ENCODE measurements at places on chromosomes 16 and 17.
A peak's percentile ranks its signal among the peaks of the same experiment; 100 is the strongest.

- H3K27ac ChIP-seq, result no peak overlapping the region
- no peak overlapping the region for H3K4me3 ChIP-seq
Measured at GRCh38 chr16:79150151-79150550, 450.4 kb downstream of the MAF start.

- DNase-seq, result no peak
- H3K36me3 ChIP-seq, result no peaks in the 10 kb centered on the region
- no peaks in the 10 kb centered on the region for H3K4me1 ChIP-seq
- H3K27ac ChIP-seq, result no peak overlapping the region
- H3K4me3 ChIP-seq, result no peak overlapping the region
Measured at GRCh38 chr17:61847659-61848058, 15.7 kb downstream of the BRIP1 start.

DNA sequence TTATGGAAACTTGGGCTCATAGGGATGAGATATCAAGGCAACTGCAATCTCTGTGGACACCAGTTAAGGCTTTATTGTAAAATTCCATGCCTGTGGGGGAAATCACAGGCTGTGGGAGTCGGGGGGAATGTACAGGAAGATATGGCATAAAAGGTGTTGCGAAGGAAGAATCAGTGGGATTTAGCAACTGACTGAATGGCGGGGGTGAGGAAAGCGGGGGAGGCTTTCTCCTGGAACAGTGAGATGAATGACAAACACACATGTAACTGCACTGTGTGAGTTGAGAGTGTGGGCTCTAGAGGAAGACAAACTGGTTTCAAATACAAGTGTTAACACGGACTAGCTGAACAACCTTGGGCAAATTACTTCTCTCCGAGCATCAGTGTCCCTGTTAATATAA is 143.7 kb downstream of the PRKCB start:
- H3K27me3 ChIP-seq, result no peaks in the 10 kb centered on the region
- H3K36me3 ChIP-seq, result no peaks in the 10 kb centered on the region
- no peak for DNase-seq
- H3K27ac ChIP-seq, result no peak overlapping the region
- H3K4me1 ChIP-seq, result no peaks in the 10 kb centered on the region

DNA sequence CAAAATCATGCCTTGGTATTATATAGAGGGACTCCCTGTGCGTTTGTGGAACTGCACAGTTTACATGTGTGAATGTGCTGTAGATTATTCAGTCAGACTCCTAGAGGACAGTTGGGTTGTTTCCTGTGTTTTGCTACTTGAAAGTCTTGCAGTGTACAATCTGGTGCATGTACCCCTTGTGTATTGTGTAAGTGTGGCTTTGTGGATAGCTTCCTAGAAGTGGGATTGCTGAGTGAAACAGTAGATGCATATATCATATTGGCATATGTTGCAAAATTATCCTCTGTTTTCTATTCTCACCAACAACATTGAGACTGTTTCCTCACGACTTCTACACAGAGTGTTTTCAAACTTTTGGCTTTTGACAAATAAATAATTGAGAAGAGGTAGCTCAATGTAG is 263.7 kb downstream of the MAP2K6 start:
- no peaks in the 10 kb centered on the region for H3K4me1 ChIP-seq
- H3K36me3 ChIP-seq, result no peaks in the 10 kb centered on the region
- no peak overlapping the region for H3K27ac ChIP-seq
- DNase-seq, result no peak
- no peaks in the 10 kb centered on the region for H3K27me3 ChIP-seq

- no peak for DNase-seq
- no peak overlapping the region for H3K4me3 ChIP-seq
- no peaks in the 10 kb centered on the region for H3K27me3 ChIP-seq
- no peak overlapping the region for H3K27ac ChIP-seq
- H3K4me1 ChIP-seq, result peaks cover 5% of the 10 kb centered on the region
- H3K36me3 ChIP-seq, result peaks cover 3% of the 10 kb centered on the region
Measured at GRCh38 chr17:57985675-57985974, 2.4 kb downstream of the VEZF1 start.

- H3K27ac ChIP-seq, result no peak overlapping the region
- peaks cover 2% of the 10 kb centered on the region for H3K4me1 ChIP-seq
- H3K4me3 ChIP-seq, result peak overlapping the region; percentile 37
Measured at GRCh38 chr17:57833179-57833939, 16.5 kb downstream of the MRPS23 start.

DNA sequence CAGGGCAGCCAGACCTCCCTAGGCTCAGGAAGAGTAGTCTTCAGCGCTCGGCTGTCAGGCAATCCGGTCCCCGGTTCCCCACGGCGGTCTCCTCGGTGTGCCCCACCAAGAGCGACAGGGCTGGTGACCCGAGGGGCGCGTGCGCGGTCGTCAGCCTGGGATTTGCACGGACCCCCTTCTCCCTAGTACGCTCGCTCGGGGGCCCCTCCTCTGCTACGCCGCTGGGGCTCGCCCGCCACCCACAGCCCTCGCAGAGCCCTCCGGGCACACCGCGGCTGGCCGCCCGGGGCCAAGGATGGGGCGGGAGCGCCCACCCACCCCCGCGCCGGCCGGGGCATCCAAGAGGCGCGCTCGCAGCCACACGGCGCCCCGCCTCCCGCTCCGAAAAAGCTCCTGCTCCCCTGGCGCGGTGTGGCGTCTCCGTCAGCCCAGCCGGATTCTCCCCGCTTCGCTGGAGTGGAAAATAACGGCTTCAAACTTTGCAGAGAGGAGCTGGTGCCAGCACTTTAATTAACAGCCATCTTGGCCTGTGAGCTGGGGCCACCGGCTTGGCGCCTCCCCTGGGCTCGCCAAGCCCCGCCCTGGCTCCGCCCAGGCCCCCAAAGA is 2.1 kb upstream of the C1QL1 start:
- no peak overlapping the region for H3K4me3 ChIP-seq
- H3K4me1 ChIP-seq, result no peaks in the 10 kb centered on the region

DNA sequence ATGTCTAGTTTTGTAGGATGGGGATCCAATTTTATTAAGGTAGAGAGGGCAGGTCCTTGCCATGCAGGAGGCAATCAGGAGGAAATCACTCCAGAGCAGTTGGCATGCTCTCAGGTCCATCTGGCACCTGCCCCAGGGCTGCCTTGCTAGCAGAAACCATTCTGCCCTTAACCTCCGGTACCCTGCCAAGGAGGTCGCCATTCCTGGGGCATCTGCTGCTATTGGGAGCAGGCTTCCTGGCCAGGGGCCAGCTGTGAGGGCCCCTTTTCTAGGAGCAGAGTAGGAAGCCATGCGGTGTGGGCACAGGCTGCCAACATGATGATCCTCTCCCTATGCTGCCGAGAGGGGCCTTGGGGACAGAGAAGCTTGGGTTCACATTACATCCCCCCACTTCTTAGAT is 47.6 kb upstream of the MGAT5B start:
- no peaks in the 10 kb centered on the region for H3K36me3 ChIP-seq
- no peak overlapping the region for H3K4me3 ChIP-seq
- no peak overlapping the region for H3K27ac ChIP-seq
- H3K27me3 ChIP-seq, result no peaks in the 10 kb centered on the region
- H3K4me1 ChIP-seq, result no peaks in the 10 kb centered on the region

DNA sequence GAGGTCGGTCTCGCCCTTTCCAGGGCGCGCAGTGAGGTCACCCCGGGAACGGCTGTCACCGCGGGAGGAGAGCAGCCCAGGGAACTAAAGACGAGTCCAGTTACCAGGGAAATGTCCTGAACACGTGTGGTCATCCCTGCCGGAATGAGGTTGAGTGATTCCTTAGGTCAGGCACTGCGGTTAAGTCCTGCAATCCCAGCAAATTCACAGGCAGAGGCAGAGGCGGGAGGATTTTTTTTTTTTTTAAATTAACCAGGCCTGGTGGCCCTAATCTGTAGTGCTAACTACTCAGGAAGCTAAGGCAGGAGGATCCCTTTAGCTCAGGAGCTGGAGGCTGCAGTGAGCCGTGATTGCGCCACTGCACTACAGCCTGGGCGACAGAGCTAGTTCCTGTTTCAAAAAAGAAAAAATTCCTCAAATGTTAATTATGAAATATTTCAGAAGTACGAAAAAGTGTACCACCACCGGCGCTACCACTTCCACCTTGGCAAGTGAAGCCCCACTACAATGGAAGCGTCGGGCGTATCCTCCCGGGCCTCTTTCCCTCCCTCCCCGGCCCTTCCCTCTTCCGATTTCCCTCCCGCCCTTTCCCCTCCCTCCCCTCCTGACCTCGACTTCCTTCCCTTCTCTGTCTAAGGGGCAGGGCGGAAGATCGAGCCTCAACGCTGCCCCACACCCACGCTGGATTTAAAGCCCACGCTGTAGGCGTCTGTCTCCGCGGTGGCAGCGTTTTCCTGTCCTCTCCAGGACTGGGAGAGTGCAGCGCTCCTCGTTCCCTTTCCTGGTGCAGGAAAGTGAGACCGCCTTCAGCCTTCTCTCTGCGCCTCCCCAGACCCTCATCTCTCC is 27.3 kb downstream of the SLFN11 start:
- H3K4me1 ChIP-seq, result no peaks in the 10 kb centered on the region
- peak; percentile 89 for DNase-seq
- H3K36me3 ChIP-seq, result no peaks in the 10 kb centered on the region
- H3K4me3 ChIP-seq, result peak overlapping the region; percentile 80
- no peaks in the 10 kb centered on the region for H3K27me3 ChIP-seq
- no peak overlapping the region for H3K27ac ChIP-seq

- H3K4me3 ChIP-seq, result no peak overlapping the region
- DNase-seq, result no peak
- no peaks in the 10 kb centered on the region for H3K27me3 ChIP-seq
- H3K36me3 ChIP-seq, result peaks cover 5% of the 10 kb centered on the region
- H3K27ac ChIP-seq, result no peak overlapping the region
- no peaks in the 10 kb centered on the region for H3K4me1 ChIP-seq
Measured at GRCh38 chr16:84764970-84765369, 54.8 kb upstream of the CRISPLD2 start.

DNA sequence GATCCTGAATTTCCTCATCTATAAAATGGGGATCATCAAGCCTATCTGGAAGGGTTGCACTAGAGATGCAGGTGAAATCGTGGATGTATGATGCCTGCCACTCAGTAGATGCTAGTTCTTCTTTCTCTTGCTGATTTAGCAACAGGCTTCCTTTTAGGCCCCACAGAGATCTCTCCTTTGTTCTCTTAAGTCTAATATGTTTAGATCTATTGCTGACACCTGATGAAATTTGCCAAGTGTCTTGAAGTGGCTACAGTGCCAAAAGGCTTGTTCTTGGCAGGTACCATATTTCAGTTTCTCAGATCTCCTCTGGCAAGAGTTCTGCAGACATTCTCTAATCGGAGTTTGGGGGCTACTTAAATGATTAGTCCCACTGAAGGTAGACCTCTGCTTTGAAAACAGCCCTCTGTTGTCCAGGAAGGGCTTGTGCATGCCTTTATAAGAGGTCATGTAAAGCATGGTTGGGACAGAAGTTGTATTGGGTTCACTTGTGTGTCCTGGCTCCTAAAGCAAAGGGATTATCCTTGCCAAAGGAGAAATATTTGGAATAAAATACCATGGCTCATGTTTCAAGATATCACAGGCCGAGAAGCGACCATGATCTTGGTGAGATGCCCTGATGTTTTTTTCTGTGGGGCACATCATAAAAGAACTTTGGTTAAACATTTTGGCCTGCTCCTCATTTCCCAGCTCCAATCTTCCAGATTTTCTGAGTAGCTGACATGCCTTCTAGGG is 234.0 kb downstream of the MSI2 start:
- no peak overlapping the region for H3K27ac ChIP-seq
- peaks cover 4% of the 10 kb centered on the region for H3K4me1 ChIP-seq
- H3K4me3 ChIP-seq, result no peak overlapping the region
- H3K36me3 ChIP-seq, result no peaks in the 10 kb centered on the region

GRCh38 chr17:41919165-41919817 is 540 bp upstream of the ACLY start:
- no peak for DNase-seq
- H3K4me3 ChIP-seq, result peak overlapping the region; percentile 3
- no peak overlapping the region for H3K27ac ChIP-seq
- no peaks in the 10 kb centered on the region for H3K36me3 ChIP-seq

DNA sequence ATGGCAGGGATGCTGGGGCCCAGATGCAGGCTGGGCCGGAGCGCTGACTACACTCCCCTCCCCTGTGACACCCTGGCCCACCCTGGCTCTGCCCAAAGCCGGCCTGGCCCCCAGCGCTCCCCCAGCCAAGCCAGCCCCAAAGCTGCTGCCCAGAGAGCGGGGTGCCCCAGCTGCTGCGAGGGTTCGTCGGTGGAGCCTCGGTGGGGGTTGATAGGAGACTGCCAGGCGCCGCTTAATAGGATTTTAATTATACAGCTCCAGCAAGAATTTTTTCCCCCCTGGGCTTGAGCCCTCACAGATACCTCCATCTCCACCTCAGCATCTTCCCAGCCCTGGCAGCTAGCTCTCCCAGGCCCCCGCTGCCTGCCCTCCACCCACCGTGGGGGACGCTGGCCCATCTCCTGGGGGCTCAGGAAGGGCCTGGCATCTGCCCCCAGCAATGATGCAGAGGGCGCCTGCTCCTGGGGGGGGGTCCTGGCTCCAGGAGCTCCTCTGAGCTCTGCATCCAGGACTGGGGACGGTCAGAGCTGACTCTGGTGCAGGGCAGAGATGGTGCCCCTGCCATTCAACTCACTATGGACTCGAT is 36.8 kb upstream of the DLX4 start:
- H3K4me3 ChIP-seq, result no peak overlapping the region
- no peak overlapping the region for H3K27ac ChIP-seq
- no peak for DNase-seq
- no peaks in the 10 kb centered on the region for H3K36me3 ChIP-seq

- H3K4me1 ChIP-seq, result no peaks in the 10 kb centered on the region
- no peaks in the 10 kb centered on the region for H3K36me3 ChIP-seq
- peak; percentile 75 for DNase-seq
- no peaks in the 10 kb centered on the region for H3K27me3 ChIP-seq
- H3K27ac ChIP-seq, result no peak overlapping the region
Measured at GRCh38 chr17:83173914-83174361, 94.5 kb downstream of the METRNL start.

DNA sequence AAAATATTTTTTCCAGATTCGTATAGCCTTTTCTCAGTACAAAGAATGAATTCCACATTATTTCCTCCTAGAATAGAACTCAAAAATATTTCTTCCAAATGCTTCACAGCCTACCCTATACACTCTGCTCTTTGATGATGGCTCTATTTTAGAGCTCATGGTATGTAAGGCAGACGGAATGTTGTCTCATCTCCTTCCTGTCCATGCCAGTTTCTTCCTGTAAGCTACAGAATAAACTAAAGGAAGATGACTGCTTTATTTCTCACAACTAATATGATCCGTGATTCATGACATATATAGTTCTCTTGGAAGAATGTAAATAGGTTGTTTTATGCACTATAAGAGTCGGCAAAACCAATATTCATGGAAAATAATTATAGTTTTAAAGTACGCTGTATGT is 723.1 kb downstream of the CDH11 start:
- no peak overlapping the region for H3K27ac ChIP-seq
- H3K36me3 ChIP-seq, result no peaks in the 10 kb centered on the region
- no peak for DNase-seq
- no peaks in the 10 kb centered on the region for H3K4me1 ChIP-seq
- H3K27me3 ChIP-seq, result no peaks in the 10 kb centered on the region

DNA sequence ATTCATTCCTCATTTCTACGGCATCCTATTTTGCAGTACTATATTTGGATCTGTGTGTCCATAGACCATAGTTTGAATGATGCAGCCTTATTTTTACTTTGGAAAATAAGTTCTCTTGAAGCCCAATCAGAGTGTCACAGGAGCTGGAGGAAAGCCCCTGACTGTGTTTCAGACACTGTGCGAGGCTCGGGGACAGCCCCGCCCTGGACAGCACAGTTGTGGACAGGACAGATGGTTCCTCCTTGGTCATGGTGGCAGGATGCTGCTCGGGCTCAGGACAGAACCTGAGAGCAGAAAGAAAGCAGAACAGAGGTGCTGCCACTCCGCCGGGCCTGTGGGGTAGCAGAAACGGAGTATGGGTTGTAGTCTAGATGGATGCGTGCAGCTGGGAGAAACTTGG is 22.9 kb downstream of the BANP start:
- DNase-seq, result no peak
- H3K36me3 ChIP-seq, result no peaks in the 10 kb centered on the region
- no peaks in the 10 kb centered on the region for H3K4me1 ChIP-seq
